ENCODE measurements at places on chromosomes 5 and 9. TPM values are rescaled to one million over a fixed set of nuclear protein-coding genes. Genes with fewer than 3 reads are reported as not detected.

The KIF4B gene
- total RNA-seq = 0.10 TPM

GRCh38 chr9:136502196-136502595, 19.4 kb upstream of the SEC16A start:
- DNase-seq = no peak

GRCh38 chr5:133295520-133295919, 243.7 kb downstream of the HSPA4 start:
- DNase-seq = no peak

DNA sequence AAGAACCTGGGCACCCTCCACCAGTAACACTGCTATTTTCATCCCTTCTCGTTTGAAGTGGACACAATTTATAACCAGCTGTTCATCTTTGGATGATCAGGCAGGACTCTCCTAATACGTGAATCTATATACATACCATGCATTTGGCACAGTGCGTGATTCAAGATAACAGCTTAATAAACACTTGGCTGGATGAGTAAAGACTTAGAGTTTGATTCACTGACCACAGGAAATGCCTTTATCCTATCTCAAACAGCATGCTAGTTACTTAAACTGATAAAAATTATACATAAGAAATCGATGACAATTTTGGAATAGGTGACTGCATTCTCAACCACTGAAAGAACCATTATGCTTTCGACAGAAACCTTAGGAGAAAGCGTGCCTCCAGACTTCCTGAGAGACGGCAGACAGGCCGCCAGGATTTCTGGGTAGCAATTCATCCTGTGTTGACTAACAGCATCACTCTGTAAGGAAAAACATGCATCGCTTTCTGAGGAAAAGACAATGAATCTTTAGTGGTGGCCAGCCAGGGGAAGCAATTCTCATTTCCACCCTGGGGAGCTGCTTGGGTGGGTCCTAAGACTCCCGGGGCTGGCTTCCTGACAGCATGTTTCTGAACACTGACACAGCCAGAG, 9.7 kb downstream of the MRPL36 start:
- peak; percentile 90 for DNase-seq

GRCh38 chr5:147460380-147460779, 49.5 kb downstream of the DPYSL3 start:
- no peak for DNase-seq

The ECM2 gene
- total RNA-seq = not detected

GRCh38 chr9:135562235-135562745, 734 bp downstream of the PAEP start:
- DNase-seq = no peak

DNA sequence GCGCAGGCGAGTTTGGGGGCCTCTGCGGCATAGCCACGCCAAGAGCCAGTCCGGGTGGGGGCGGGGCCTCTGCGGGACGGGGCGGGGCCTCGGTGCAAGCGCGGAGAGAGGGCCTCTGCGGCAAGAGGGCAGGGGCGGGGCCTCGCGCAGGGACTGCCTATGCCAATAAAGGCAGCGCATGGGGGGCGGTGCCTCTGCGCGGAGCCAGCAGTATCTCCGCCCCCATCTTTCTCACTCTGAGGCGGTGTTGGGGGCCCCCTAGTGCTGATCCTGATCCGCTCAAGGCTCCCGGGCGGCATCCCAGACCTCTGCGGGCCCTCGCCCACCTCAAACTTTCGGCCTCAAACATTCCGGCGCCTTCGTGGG, 9.2 kb upstream of the GPRIN1 start:
- DNase-seq = peak; percentile 89

The SLC36A2 gene
- total RNA-seq = not detected

- no peak for DNase-seq
These were observed 5.6 kb upstream of the NTNG2 start for GRCh38 chr9:132156262-132156661.

DNA sequence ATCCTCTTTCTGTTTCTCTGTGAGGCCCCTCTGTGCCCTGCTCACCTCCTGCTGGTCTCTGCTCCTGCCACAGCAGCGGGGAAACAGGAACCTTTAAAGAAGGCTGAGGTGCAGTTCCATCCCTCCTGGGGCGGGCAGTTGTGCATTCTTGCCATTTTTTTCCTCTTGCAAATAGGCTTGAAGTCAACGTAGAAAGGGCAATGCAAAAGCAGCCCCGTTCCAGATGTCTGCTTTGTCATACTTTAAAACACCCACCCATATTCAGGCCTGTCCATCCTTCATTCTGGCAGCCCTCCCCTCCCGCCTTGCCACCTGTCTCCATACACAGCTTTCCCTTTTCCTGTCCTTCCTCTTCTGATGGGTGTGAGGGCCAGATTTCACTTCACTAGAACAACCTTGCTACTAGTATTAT, 65.4 kb upstream of the KLF9 start:
- DNase-seq = no peak

- DNase-seq = no peak
These were observed 148.3 kb downstream of the ATP10B start for GRCh38 chr5:160703547-160704189.

DNA sequence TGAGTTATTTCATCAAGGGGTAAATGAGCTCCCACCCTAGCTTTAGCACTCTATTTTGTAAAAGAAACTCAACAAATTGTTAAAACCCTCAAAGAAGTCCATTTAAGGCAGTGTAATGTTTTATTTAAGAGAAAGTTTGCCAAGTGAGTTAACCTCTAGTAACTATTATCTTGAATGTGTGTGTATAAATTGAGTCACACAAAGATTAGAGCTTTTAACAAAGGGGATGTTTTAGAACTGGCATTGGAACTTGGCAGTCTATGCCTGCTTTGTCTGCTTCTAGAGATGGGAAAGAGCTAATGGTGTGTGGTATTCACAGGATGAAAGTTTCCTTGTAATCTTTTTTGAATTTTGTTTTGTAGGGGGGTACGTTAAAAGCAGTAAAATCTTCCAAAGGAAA, 33.2 kb downstream of the KDM3B start:
- no peak for DNase-seq
